ENCODE measurements at places on chromosomes 13 and 19. TPM values are rescaled to one million over a fixed set of nuclear protein-coding genes. Genes with fewer than 3 reads are reported as not detected.

COLGALT1 gene
- 80.1 TPM for total RNA-seq

MUC16 gene
- total RNA-seq: not detected

SIGLEC5 gene
- not detected for total RNA-seq

MPND gene
- total RNA-seq: 15.6 TPM

CYP4F2 gene
- not detected for total RNA-seq

LIM2 gene
- not detected for total RNA-seq

APC2 gene
- total RNA-seq: 0.26 TPM

PSG2 gene
- total RNA-seq: not detected

GRCh38 chr13:26246154-26246553, 7.8 kb upstream of the CDK8 start:
- no peaks in the 10 kb centered on the region for H3K4me1 ChIP-seq
- H3K36me3 ChIP-seq: no peaks in the 10 kb centered on the region
- no peak for DNase-seq
- H3K27me3 ChIP-seq: no peaks in the 10 kb centered on the region
- no peak overlapping the region for H3K27ac ChIP-seq
- H3K4me3 ChIP-seq: no peak overlapping the region

DNA sequence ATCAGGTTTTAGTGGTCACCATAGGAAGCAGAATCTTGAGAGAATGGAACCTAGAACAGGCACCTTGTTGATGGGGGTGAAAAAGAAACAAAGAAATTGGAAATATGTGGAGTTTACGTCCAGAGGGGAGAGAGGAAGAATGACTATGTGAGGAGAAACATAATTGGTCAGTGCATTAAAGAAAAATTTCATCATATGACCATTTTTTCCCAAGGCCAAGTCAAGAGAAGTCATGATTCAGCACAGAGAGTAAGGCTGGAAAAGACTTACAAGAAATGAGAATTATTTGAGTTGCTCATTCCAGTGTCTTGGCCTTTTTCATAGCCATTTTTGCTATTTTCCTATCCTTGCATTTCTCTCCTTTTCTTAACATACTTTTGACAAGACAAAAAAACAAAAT, 421.7 kb downstream of the EFNB2 start:
- peaks cover 3% of the 10 kb centered on the region for H3K27me3 ChIP-seq
- H3K36me3 ChIP-seq: no peaks in the 10 kb centered on the region
- no peak overlapping the region for H3K27ac ChIP-seq
- DNase-seq: no peak
- no peak overlapping the region for H3K4me3 ChIP-seq
- H3K4me1 ChIP-seq: no peaks in the 10 kb centered on the region

DNA sequence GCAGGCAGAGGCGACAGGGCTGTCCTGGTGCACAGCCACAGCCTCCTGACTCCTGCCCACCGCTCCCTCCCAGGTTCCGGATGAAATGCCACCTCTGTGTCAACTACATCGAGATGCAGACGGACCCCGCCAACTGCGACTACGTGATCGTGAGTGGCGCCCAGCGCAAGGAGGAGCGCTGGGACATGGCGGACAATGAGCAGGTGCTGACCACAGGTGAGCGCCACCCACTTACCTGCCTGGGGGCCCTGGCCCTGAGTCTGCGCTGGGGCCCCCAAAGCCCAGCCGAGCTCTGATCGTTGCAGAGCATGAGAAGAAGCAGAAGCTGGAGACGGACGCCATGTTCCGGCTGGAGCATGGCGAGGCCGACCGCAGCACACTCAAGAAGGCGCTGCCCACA, 5.5 kb upstream of the MRI1 start:
- H3K4me1 ChIP-seq: peaks cover 2% of the 10 kb centered on the region
- no peak overlapping the region for H3K27ac ChIP-seq
- H3K4me3 ChIP-seq: no peak overlapping the region
- DNase-seq: no peak

GRCh38 chr13:66102864-66103263, 1127.3 kb downstream of the PCDH9 start:
- H3K27ac ChIP-seq: no peak overlapping the region
- H3K4me1 ChIP-seq: no peaks in the 10 kb centered on the region
- no peak for DNase-seq
- H3K4me3 ChIP-seq: no peak overlapping the region

GRCh38 chr19:51047031-51047335, 12.2 kb upstream of the KLK12 start:
- peaks cover 24% of the 10 kb centered on the region for H3K27me3 ChIP-seq
- H3K36me3 ChIP-seq: no peaks in the 10 kb centered on the region
- H3K4me1 ChIP-seq: no peaks in the 10 kb centered on the region
- no peak overlapping the region for H3K4me3 ChIP-seq
- H3K27ac ChIP-seq: no peak overlapping the region

GRCh38 chr13:86665842-86666241, 866.6 kb upstream of the SLITRK6 start:
- H3K4me1 ChIP-seq: no peaks in the 10 kb centered on the region
- H3K27me3 ChIP-seq: no peaks in the 10 kb centered on the region
- no peaks in the 10 kb centered on the region for H3K36me3 ChIP-seq
- H3K4me3 ChIP-seq: no peak overlapping the region
- DNase-seq: no peak
- no peak overlapping the region for H3K27ac ChIP-seq

DNA sequence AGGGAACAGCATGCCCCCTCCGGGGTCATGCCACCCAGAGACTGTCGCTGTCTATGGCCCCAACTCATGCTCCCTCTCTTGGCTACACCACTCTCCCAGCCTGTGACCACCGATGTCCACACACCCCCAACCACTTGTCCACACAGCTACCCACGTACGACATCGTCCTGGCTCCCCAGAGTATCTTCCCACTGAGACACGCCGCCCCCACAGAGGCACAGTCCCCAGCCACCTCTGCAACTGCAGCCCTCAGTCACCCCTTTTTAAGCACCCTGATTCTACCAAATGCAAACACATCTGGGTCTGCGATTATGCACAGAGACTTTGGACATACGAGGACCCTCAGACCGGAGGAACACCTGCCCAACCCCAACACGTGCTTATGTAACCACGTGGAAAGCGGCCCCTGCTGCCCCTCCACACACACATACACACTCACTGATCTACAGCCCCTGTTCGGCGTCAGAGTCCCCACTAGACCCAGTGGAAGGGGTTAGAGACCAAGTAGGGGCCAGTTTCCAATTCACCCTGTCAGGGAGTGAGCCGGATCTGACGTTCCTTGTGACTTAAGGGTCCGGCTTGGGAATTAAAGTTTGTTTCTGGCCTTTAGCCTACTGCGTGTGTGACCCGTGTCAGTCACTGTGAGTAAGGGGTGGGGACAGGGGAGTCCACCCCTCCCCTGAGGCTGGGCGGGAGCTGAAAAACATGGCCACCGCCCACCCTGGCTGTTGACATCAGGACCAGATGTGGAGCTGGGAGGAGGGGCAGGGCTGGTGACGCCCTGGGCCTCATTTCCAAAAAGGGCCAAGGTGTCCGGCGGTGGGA, 11.9 kb upstream of the AXL start:
- no peak for DNase-seq
- H3K27ac ChIP-seq: no peak overlapping the region
- H3K27me3 ChIP-seq: no peaks in the 10 kb centered on the region
- H3K36me3 ChIP-seq: no peaks in the 10 kb centered on the region

- no peak overlapping the region for H3K4me3 ChIP-seq
- DNase-seq: no peak
- no peaks in the 10 kb centered on the region for H3K27me3 ChIP-seq
- H3K36me3 ChIP-seq: peaks cover 8% of the 10 kb centered on the region
- H3K4me1 ChIP-seq: peaks cover 3% of the 10 kb centered on the region
Measured at GRCh38 chr19:49656456-49657109, 9.1 kb downstream of the IRF3 start.

DNA sequence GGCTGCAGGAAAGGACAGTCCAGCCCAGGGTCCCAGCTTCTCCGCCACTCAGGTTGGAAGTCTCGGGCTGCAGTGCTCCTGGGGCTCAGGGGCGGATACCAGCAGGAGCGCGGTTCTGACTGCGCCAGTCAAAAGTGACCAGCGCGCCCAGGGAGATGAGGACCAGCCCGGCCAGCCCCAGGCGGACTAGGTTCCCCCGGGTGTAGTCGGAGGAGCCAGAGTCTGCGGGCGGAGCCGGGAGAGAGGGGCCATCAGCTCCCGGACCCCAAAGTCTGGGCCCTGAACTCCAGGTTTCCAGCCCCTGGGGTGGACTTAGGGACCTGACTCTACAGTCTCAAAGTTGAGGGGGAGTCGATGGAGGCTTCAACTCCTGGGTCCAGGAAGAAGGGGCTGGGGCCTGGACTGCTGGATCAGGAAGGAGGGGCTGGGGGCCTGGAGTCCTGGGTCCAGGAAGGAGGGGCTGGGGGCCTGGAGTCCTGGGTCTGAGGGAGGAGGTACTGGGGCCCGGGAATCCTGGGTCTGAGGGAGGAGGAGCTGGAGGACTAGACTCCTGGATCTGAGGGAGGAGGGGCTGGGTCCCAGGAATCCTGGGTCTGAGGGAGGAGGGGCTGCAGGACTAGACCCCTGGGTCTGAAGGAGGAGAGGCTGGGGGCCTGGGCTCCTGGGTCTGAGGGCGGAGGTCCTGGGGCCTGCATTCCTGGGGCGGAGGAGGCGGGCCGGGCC, 5.3 kb downstream of the OSCAR start:
- no peak for DNase-seq
- no peak overlapping the region for H3K27ac ChIP-seq
- H3K4me3 ChIP-seq: no peak overlapping the region
- H3K27me3 ChIP-seq: peaks cover 54% of the 10 kb centered on the region

DNA sequence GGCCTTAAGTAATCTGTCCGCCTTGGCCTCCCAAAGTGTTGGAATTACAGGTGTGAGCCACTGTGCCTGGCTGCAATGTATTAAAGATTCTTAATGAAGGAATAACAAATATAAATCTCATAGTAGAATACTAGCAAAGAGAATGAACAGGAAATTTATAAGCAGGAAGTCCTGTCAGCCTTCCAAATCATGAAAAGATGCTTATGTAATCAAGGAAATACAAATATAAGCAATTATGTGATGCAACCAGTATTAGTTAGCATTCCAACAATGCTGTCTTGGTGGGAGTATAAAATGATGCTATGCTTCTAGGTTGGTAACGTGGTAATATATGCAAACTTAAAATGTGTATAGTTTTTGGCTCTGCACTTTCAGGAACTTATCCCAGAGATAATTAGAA, 133.8 kb downstream of the PDS5B start:
- no peak overlapping the region for H3K27ac ChIP-seq
- H3K27me3 ChIP-seq: no peaks in the 10 kb centered on the region
- peaks cover 8% of the 10 kb centered on the region for H3K4me1 ChIP-seq
- DNase-seq: no peak
- H3K36me3 ChIP-seq: peaks cover 50% of the 10 kb centered on the region

GRCh38 chr13:98390086-98390715, 186.7 kb downstream of the STK24 start:
- H3K4me1 ChIP-seq: no peaks in the 10 kb centered on the region
- no peak for DNase-seq
- H3K27me3 ChIP-seq: peaks cover 4% of the 10 kb centered on the region

DNA sequence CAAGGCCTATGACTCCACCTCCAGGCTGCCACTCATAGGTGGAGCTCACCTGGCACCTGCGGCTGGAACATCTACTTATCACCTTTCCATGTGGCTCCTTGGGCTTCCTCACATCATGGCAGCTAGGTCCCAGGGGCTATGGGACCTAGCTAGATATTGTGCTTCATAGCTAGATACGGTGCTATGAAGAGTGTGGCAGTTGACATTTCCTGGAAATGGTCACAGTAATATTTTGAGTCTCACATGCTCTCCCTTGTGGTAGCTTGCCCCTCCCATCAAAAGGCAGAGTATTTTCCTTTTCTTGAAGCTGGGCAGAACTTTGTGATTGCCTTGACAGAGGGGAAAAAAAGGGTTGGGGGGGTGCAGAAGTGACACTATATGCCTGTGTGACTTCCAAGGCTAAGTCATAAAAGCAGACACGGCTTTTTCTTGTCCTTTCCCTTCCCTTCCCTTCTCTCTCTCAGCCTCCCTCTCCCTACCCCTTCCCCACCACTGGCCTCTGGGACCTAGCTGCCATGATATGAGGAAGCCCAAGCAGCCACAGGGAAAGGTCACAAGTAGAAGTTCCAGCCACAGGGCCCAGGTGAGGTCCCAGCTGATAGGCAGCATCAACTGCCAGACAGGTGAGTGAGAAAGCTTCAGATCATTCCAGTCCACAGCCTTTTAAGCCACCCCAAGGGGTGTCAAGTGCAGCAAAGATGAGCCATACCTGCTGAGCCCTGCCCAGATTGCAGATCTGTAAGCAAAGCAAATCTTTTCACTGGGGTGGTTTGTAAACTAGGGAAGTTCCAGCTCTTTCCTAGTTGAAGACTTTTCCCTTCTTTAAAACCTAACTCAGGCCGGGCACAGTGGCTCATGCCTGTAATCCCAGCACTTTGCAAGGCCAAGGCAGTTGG, 6.9 kb upstream of the HIF3A start:
- no peaks in the 10 kb centered on the region for H3K4me1 ChIP-seq
- no peaks in the 10 kb centered on the region for H3K36me3 ChIP-seq
- DNase-seq: no peak
- peaks cover 13% of the 10 kb centered on the region for H3K27me3 ChIP-seq
- H3K4me3 ChIP-seq: no peak overlapping the region
- no peak overlapping the region for H3K27ac ChIP-seq

DNA sequence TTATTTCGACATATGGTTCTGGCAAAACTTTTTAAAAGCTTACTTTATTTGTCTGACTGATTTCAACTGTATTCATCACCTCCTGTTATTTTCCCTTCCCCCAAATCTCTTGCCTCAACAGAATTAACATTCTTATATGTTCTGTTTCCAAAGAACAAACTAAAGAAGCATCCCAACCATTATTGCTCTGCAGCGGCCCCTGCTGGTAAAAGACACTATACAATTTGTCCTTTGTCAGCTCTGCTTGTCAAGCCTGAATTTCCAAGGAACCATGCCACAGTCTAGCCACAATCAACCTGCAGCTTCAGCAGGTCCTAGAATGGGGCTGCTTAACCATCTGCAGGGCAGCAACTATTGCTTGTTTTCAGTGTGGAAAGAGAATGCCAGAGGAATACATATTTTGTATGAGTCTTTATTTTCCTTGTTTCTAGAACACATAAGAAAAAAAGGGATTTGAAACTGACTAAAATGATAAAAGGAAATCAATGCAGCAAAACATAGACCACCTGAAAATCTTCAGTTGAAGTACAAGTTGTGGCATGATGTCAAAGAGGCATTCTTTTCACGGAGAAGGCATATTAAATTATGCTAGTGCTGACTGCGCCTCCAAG, 845.3 kb downstream of the DIAPH3 start:
- no peaks in the 10 kb centered on the region for H3K4me1 ChIP-seq
- H3K4me3 ChIP-seq: no peak overlapping the region

GRCh38 chr13:57899096-57899495, 267.6 kb downstream of the PCDH17 start:
- no peaks in the 10 kb centered on the region for H3K27me3 ChIP-seq
- no peak overlapping the region for H3K27ac ChIP-seq
- no peak overlapping the region for H3K4me3 ChIP-seq
- no peak for DNase-seq
- no peaks in the 10 kb centered on the region for H3K36me3 ChIP-seq
- H3K4me1 ChIP-seq: no peaks in the 10 kb centered on the region

Measured in activated naive CD8-positive, alpha-beta T cell treated with anti-CD3 and anti-CD28 coated beads for 36 hours (primary cell).